ENCODE measurements at places on chromosomes 5 and 9.
A peak's percentile ranks its signal among the peaks of the same experiment; 100 is the strongest.

GRCh38 chr5:54637654-54638053 is 120.1 kb downstream of the SNX18 start:
- DNase-seq, result no peak

DNA sequence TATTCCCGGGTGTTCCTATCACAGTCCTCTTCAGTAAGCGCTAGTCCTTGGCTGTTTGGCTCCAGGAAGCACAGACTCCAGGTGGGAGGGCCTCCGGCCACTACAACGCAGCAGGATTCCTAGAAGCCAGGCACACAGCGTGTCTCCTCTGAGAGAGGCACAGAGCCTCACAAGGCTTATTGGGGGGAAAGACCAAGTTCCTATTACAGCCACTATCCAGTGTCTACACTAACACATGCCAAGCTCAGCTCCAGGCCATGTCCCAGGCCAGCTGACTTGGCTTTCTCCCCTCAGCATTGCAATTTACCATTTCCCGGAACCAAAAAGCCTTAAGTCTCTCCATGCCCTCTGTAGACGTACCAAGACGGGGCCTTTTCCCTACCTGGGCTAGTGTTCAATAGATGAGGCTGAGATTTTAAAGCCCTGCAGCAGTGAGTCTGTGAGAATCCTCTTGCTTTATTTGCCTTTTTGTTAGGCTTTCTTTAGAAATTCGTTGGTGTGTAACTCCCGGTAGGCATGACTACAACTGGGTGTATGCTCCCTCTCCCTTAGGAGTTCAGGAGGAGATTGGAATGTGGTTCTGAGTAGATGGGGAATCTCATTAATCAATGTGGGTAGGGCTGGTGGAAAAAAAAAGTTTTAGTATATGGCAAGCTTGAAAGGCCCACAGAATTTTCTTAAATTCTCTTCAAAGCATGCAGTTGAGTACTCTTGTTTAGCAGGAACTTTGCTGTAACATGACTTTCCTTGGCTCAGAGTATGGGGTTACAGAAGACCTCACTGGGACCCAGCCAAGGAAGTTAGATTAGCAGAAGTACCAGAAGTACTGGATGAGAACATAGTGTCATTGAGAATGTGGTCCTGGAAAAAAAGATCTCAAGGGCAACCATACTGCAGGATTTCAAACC is 84.3 kb upstream of the SLC1A3 start:
- no peak for DNase-seq

DNA sequence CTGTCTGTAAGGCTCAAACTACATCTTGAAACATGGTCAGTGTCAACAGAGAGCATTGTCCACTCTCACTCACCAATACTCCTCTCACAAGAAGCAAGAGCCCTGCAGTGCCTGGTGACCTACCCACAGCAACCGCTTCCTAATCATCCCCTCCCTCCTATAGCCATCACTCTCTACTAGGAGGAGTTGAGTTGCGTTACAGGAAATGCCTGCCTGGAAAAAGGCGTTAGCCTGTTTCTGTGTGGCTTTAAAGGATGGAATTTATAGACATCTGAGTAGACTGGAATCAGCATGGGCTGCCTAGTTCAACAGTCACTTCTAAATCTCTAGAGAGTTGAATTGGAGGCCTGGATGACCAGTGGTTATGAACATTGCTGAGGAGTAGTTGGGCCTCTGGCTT is 108.3 kb upstream of the FER start:
- no peak for DNase-seq

DNA sequence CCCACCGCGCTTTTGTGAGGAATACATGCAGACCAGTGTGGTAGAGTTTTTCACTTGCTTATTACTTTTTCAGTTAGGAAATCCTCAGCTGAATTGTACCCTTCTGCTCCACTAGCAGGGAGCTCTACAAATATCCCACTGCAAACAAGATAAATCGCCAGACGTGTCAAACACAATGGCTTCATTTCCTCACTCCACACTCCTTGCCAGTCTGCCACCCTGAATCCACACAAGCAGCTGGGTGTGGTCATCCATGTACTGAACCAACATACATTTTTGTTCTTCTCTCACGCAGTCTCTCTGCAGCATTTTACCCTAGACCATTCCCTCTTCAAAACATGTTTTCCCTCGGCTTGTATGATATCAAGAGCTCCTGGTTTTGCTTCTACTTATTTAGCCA is 3.7 kb upstream of the ROR2 start:
- DNase-seq, result no peak

- no peak for DNase-seq
Observed at GRCh38 chr5:63262185-63262981, 683.8 kb downstream of the LRRC70 start.

- DNase-seq, result peak; percentile 93
Observed at GRCh38 chr9:36572515-36573418, at the start of gene MELK. MELK (plus strand) TSS chr9:36572895; CDS start chr9:36581682, 8,787 bp downstream.

All from activated CD4-positive, alpha-beta T cell treated with anti-CD3 and anti-CD28 coated beads, Interleukin-2, Interleukin-6, amounts not matched to agents 100 ng/mL and 50 ng/mL, durations not matched to agents 16 hours and 8 hours (primary cell).